Myocyte (in vitro differentiated cells): ENCODE measurements at places on chromosomes 2 and 18. TPM values are rescaled to one million over a fixed set of nuclear protein-coding genes. Genes with fewer than 3 reads are reported as not detected.

DNA sequence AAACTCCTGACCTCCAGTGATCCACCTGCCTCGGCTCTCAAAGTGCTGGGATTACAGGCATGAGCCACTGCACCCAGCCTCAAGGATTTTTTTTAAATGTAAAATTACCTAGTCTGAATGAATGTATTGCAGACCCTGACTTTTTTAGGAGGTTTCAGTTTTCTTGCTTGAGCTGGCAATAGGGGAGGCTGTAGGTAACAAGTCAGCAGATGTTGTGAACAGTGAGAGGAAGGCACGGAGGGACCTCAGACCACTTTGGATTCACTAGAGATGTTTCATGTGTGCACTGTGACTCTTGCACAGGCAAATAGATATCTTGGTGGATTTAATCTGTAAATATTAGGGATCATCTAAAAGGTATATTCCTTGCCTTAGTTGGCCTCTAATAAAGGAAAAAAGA, 6.4 kb downstream of the NDUFV2 start:
- no peak for DNase-seq

GRCh38 chr18:48809365-48809764, 141.4 kb downstream of the SMAD7 start:
- no peak for DNase-seq

- no peak for DNase-seq
Measured at GRCh38 chr2:174573621-174574081, 24.0 kb downstream of the WIPF1 start.

- no peak for DNase-seq
Measured at GRCh38 chr2:1360557-1361250, 52.6 kb upstream of the TPO start.

DNA sequence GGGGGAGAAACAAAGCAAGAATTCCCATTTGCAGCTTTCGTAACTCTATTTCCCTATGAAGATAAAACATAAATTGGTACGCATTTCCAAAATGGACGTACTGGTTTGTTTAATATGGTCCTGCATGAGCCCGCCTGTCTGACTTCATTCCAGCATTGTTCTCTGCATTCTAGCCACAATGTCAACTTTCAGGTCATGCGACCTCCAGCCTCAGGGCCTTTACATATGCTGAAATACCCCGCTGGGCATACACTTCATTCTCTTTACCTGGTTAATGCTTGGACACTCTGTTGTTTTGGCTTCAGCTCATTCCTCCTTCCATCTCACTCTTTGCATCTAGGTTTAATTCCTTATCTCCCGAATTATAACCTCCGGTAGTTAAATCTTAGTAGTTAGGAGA, 103.7 kb upstream of the DNMT3A start:
- DNase-seq, result no peak

GRCh38 chr18:72762515-72763122, 105.2 kb downstream of the NETO1 start:
- peak; percentile 70 for DNase-seq

GRCh38 chr2:96361751-96362150, 26.2 kb downstream of the NCAPH start:
- DNase-seq, result no peak

DNA sequence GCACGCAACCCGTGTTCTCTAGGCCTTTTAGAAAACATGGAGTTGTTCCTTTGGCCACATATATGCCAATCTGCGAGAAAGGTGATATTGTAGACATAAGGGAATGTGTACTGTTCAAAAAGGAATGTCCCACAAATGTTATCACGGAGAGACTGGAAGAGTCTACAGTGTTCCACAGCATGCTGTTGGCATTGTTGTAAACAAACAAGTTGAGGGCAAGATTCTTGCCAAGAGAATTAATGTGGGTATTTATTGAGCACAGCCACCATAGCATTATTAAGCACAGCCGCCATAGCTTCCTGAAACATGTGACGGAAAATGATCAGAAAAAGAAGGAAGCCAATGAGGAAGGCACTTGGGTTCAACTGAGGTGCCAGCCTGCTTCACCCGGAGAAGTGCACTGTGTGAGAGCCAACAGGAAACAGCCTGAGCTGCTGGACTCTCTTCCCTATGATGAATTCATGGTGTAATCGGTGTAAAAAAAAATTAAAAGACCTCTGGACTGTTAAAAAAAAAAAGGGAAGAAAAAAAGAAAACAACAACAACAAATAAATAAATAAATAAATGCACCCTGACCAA, 29.0 kb upstream of the REL start:
- no peak for DNase-seq

- no peak for DNase-seq
Measured at GRCh38 chr2:223888251-223888650, 50.9 kb upstream of the AP1S3 start.

DNA sequence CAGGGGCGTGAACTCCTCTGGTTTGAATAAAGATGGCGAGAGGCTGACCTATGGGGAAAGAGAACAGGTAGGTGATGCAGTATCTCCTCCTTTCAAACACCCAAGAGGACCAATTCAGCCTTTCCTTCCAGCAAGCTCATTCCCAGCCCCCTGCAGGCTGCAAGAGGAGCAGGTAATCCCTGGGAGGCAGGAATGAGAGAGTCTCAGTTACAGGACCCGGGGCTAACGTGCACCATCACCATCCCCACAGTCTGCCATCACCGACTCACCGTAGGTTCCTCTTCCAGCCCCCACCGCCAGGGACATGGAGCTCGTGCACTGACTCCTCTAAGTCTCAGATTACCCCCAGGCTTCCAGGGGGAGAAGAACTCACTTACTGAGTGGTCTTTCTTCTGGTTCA, 26.7 kb downstream of the XDH start:
- DNase-seq, result no peak

DNA sequence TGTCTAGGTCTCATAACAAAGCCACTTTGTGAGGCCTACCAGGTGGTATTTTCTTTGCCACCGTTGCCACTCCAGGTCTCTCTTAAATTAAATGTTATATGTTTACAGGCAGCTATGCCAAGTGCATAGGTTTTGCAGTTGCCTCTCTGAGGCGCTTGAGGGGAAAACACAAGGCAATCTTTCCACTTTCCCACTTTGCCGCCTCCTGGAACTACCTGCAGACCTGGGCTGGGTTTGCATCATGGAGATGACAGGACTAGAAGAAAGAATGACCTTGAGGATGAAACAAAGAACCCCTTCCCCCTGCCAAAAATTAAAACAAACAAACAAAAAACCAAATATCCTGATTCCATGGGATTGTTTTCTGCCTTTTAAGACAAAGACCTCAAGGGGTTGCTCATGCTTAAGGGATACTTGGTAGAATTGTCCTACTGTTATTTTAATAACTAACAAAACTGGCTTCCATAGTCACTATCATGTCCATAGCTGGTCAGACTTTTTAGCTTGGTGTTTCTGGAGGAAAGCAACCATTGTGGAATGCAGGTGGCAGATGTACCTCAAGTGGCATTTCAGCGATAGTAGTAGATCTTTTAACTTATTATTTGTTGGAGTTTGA, 159.9 kb downstream of the PRPF40A start:
- DNase-seq, result no peak

DNA sequence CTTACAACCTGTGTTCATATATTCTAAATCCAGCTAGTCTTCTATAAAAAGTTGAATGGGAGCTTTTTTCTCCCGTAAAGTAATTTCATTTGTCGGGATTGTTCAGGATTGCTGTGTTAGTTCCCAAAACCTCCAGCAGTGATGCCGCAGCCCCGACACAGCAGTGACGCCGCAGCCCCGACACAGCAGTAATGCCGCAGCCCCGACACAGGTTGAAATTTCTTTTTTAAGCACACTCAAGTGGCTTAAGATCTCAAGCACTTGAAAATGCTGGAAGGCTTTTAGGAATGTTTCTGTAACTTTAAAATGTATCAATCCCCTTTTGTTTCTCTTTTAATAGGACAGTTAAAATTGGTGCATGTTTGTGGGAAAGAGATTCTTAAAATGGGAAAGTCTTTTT, 145.4 kb downstream of the DCDC2C start:
- DNase-seq, result no peak

GRCh38 chr2:2238726-2239269, 92.3 kb downstream of the MYT1L start:
- no peak for DNase-seq

- DNase-seq, result peak; percentile 51
Measured at GRCh38 chr2:200033929-200034328, 78.5 kb downstream of the MAIP1 start.

GRCh38 chr2:222798528-222798927, 62.3 kb upstream of the ACSL3 start:
- DNase-seq, result no peak

DNA sequence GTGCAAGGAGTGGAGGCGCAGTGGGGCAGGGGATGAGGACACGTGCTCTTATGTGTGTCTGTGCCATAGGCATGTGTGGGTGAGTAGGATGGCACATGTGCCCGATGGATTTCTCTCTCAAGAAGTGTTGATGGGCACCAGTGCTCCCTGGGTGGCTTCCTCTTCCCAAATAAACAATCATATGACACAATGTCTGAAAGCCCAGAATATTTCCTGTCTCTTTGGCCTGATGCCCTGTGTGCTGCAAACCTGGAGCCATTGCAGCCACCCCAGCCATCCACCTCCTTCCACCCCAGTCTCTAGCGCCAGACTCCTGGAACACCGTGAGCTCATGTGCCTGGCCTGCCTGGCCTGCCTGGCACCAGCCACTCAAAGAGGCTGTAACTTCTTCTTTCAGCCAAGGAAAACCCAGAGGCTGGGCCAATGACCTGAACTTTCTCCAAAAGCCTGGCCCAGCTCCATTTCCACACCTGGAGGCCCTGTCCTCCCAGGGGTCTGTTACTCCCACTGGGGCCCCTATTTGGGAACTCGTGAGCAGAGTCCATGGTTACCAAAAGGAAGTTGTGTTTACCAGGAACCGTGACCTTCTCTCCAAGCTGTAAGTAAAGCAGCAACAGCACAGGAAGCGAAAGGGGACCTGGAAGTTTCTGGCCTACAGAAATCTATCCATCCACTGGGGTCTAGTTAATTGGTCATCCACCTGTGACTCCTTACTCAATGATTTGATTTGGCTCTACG, 9.5 kb upstream of the ZBTB7C start:
- DNase-seq, result no peak

GRCh38 chr2:48860380-48860779, 104.9 kb upstream of the LHCGR start:
- DNase-seq, result no peak

- peak; percentile 20 for DNase-seq
Measured at GRCh38 chr2:200705305-200706041, 106.2 kb upstream of the BZW1 start.

Gene CREG2
- 1.5 and 6.9 TPM in 2 replicates for total RNA-seq

Gene OR6B3
- not detected in 2 replicates for total RNA-seq

Gene CFAP221
- not detected in 2 replicates for total RNA-seq

Gene KCNIP3
- 4.9 and 12.5 TPM in 2 replicates for total RNA-seq

Gene DCC
- total RNA-seq, result not detected in 2 replicates

Gene NGEF
- total RNA-seq, result 0.19 TPM in 1 of 2 replicates, not detected in the other

Gene EFHD1
- 0.29 TPM in 1 of 2 replicates, not detected in the other for total RNA-seq

Gene FBXO41
- total RNA-seq, result 2.6 and 7.3 TPM in 2 replicates

Gene RAB6D
- not detected in 2 replicates for total RNA-seq

Gene NPHP1
- 3.4 and 5.5 TPM in 2 replicates for total RNA-seq

Gene KLF11
- total RNA-seq, result 4.6 and 5.1 TPM in 2 replicates
